Body of pancreas (tissue), 4 donors: ENCODE measurements at places on chromosomes 5 and 9.
A peak's percentile ranks its signal among the peaks of the same experiment; 100 is the strongest.

DNA sequence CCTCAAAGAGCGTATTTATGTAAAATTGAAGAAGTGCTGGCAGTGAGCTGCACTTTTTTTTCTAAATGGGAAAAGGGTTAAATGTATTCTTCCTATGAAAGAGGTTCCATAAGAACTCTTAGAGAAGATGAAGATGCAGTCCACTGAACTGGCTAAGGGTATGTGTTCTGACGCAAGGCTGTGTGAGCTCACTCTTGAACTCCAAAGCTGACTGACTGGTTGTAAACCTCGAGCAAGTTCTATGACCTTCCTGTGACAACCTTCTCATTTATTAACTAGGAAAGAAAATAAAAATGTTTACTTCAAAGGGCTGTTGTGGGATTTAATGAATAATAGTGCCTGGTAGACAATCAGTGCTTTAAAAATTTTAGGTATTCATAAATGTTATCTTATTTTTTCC lies 46.7 kb downstream of the POC5 start:
- H3K27ac ChIP-seq = no peak overlapping the region
- no peaks in the 10 kb centered on the region for H3K27me3 ChIP-seq
- no peak overlapping the region for H3K4me3 ChIP-seq
- no peaks in the 10 kb centered on the region for H3K36me3 ChIP-seq

GRCh38 chr5:157343842-157344790 lies 78.2 kb downstream of the CYFIP2 start:
- H3K4me1 ChIP-seq = no peaks in the 10 kb centered on the region
- H3K36me3 ChIP-seq = peaks cover 2% of the 10 kb centered on the region
- no peak overlapping the region for H3K27ac ChIP-seq
- no peaks in the 10 kb centered on the region for H3K27me3 ChIP-seq
- H3K4me3 ChIP-seq = no peak overlapping the region
- DNase-seq = no peak

DNA sequence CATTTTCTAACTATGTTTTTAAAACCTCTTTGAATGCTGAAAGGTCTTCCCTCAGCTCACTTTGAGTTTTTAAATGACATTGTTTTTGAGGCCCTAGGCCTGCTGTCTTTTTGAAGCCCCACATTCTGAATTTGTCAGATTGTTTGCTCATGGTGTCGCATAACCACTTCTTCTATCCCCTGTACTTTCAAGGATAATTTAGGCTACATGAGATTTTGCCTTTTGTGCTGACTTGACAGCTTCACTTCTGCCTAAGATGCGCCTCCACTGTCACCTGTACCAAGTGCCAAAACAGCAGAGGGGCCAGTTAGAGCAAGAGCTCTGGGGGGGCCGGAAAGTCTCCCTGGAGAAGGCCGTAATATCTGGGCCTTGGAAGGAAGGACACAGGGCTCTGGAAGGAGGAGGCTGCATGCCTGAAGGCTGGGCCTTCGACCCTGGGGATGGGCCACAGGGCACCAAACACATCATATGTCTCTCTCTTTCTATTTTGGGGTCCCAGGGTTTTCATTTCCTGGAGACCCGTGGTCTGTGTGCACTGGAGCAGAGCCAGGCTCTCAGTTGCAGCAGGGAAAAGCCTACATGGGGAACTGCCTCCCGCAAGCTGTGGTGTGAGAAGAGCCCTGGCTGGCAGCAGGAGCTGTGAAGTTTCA lies 49.1 kb downstream of the NDST1 start:
- no peaks in the 10 kb centered on the region for H3K4me1 ChIP-seq
- no peaks in the 10 kb centered on the region for H3K27me3 ChIP-seq
- H3K4me3 ChIP-seq = no peak overlapping the region
- peaks cover 19% of the 10 kb centered on the region for H3K36me3 ChIP-seq
- H3K27ac ChIP-seq = no peak overlapping the region

DNA sequence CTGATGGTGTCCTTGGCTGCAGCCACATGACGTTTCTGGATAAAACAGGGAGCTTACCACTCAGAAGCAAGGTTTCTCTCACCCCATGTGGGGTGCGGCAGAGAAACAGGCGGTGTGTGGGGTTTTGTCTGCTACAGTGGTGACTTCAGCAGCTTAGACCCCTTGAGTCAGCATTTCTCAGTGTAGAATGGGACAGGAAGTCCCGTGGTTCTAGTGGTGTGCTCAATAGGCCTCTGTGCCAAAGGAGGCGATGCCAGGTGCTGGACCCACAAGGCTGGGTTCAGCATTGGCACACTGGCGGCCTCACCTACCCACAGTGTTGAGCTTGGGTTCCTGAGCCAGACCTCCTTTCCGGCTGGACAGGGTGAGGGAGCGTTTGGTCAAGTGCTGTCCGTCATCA lies 125.2 kb upstream of the SMIM23 start:
- H3K27me3 ChIP-seq = no peaks in the 10 kb centered on the region
- H3K27ac ChIP-seq = no peak overlapping the region
- no peak for DNase-seq
- H3K4me3 ChIP-seq = no peak overlapping the region

DNA sequence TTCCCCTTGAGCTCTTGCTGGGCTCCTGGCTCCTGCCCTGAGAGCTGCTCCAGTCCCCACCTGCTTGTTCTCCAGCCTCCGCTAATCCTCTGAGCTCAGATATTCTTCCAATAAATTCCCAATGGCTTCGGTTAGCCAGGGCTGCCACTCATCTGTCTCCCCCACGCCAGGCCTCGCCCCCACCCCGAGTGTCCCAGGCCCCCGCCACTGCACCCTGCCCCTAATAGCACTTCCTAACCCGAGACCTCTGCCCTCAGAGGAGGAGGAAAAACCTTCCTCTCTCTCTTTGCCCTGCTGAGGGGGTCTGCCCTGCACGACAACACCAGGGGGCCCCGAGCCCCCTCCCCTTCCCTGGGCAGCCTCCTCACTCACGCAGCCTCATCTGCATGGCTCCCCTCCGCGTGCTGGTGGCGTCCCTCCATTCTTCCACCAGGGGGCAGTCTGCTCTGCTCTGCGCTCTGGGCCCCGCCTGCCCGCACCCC lies 5.4 kb upstream of the LCN15 start:
- no peaks in the 10 kb centered on the region for H3K36me3 ChIP-seq
- H3K4me1 ChIP-seq = no peaks in the 10 kb centered on the region
- H3K4me3 ChIP-seq = no peak overlapping the region
- DNase-seq = peak; percentile 50
- H3K27me3 ChIP-seq = no peaks in the 10 kb centered on the region

DNA sequence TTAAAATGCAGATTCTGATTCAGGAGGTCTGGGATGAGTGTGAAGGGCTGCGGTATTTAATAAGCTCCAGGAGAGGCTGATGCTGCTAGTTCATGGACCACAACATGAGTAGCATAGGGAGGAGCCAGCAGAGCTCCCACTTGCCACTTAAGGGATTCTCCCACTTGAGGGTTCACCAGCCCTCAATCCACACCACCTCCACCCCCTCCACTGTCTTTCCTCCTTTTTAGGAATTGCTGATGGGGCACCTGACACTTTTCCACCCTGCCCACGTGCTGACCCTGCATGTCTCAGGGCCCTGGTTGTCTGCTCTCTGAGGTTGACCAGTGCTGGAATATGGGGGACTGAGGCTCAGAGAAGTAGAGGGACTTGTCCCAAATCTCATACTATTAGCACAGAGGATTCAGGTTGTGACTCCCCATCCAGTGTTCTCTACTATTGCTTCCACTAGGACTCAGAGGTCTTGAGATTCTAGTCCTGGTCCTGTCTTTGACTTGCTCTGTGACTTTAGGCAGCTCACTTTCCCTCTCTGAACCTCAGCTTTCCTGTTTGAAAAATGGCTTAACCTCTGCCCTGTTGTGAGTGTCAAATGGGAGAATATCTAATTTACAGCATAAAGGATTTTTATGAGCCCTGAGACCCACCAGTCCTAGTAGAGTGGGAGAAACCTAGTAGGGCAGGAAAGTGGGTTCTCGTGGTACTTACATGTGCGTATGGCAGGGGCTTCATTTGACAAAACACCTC lies 72.9 kb downstream of the PPARGC1B start:
- H3K4me3 ChIP-seq = no peak overlapping the region
- no peak for DNase-seq
- no peaks in the 10 kb centered on the region for H3K36me3 ChIP-seq
- no peak overlapping the region for H3K27ac ChIP-seq
- H3K27me3 ChIP-seq = no peaks in the 10 kb centered on the region
- no peaks in the 10 kb centered on the region for H3K4me1 ChIP-seq

- H3K4me3 ChIP-seq = no peak overlapping the region
- no peaks in the 10 kb centered on the region for H3K27me3 ChIP-seq
- no peak overlapping the region for H3K27ac ChIP-seq
- H3K36me3 ChIP-seq = no peaks in the 10 kb centered on the region
- H3K4me1 ChIP-seq = no peaks in the 10 kb centered on the region
These were observed 57.8 kb downstream of the NRG2 start for GRCh38 chr5:139985290-139985689.

DNA sequence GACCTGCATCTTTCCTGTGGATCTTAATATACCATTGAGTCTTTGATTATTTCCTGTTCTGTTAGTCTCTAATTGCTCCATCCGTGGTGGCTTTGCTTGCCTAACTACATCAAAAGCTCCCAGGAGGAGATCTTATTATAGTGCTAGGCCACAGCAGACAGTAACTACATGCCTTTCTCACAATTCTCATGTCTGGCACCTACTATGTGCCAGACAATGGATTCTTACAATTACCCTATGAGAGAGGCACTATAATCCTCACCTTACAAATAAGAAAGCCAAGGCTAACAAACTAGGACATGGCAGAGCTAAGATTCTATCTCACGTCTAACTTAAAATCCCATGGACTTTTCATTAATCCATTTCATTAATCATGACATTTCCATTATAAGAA lies 70.3 kb upstream of the TARS1 start:
- no peaks in the 10 kb centered on the region for H3K36me3 ChIP-seq
- no peak for DNase-seq
- H3K4me1 ChIP-seq = no peaks in the 10 kb centered on the region
- H3K27ac ChIP-seq = no peak overlapping the region
- no peak overlapping the region for H3K4me3 ChIP-seq

- H3K27me3 ChIP-seq = no peaks in the 10 kb centered on the region
- H3K36me3 ChIP-seq = no peaks in the 10 kb centered on the region
- H3K4me1 ChIP-seq = peaks cover 10% of the 10 kb centered on the region
- H3K4me3 ChIP-seq = no peak overlapping the region
- DNase-seq = no peak
These were observed 79.3 kb upstream of the SH3PXD2B start for GRCh38 chr5:172533399-172534228.

GRCh38 chr5:134600600-134600999 lies 32.0 kb downstream of the SAR1B start:
- DNase-seq = no peak
- peaks cover 4% of the 10 kb centered on the region for H3K36me3 ChIP-seq
- H3K27me3 ChIP-seq = no peaks in the 10 kb centered on the region
- H3K4me1 ChIP-seq = no peaks in the 10 kb centered on the region
- H3K4me3 ChIP-seq = no peak overlapping the region

DNA sequence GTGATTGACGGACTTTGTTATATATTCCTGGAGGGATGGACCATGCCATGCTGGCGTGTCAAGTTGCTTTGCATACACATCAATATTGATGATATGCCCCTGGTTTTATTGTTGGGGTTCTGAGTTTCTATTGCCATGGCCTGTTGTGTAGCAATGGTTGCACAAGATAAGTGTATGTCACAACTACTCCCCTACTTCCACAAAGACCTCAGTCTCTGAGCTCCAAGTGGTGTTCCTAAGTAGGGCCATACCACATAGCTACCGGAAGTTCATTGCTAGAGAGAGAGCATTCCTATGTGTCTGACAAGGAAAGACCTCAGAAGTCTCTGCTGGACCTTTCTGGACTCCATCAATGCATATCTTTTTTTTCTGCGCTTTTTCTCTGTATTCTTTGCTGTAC lies 19.8 kb downstream of the TXNDC8 start:
- H3K4me1 ChIP-seq = no peaks in the 10 kb centered on the region
- no peaks in the 10 kb centered on the region for H3K36me3 ChIP-seq
- no peak overlapping the region for H3K4me3 ChIP-seq
- H3K27me3 ChIP-seq = no peaks in the 10 kb centered on the region
- no peak overlapping the region for H3K27ac ChIP-seq

- H3K27ac ChIP-seq = peak overlapping the region; percentile 30
- H3K27me3 ChIP-seq = no peaks in the 10 kb centered on the region
- DNase-seq = peak; percentile 72
These were observed 1.7 kb downstream of the FREM1 start for GRCh38 chr9:14908295-14909180.

- H3K27ac ChIP-seq = no peak overlapping the region
- H3K4me1 ChIP-seq = no peaks in the 10 kb centered on the region
- H3K36me3 ChIP-seq = no peaks in the 10 kb centered on the region
- H3K27me3 ChIP-seq = no peaks in the 10 kb centered on the region
- no peak for DNase-seq
These were observed 10.5 kb upstream of the ZNF354A start for GRCh38 chr5:178740921-178741320.

DNA sequence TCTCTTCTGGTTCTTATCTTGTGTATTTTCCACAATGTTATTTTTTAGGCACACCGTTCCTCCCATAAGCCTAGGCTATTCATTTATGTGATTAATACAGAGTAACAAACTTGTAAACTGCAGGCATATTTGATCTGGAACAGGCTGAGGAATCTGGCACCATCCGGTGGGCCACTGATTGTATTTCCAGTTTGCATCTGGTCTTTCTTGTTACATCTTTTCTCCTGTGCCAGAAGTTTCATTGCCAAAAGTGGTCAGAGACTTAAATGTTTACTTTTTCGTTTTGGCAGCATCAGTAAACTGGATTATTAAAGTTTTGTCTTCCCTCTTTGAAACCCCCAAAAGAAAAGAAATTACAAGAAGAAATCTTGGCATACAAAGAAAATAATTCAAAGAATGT lies 17.9 kb upstream of the ZCCHC7 start:
- H3K36me3 ChIP-seq = no peaks in the 10 kb centered on the region
- DNase-seq = no peak
- no peaks in the 10 kb centered on the region for H3K27me3 ChIP-seq
- no peak overlapping the region for H3K27ac ChIP-seq
- no peaks in the 10 kb centered on the region for H3K4me1 ChIP-seq

DNA sequence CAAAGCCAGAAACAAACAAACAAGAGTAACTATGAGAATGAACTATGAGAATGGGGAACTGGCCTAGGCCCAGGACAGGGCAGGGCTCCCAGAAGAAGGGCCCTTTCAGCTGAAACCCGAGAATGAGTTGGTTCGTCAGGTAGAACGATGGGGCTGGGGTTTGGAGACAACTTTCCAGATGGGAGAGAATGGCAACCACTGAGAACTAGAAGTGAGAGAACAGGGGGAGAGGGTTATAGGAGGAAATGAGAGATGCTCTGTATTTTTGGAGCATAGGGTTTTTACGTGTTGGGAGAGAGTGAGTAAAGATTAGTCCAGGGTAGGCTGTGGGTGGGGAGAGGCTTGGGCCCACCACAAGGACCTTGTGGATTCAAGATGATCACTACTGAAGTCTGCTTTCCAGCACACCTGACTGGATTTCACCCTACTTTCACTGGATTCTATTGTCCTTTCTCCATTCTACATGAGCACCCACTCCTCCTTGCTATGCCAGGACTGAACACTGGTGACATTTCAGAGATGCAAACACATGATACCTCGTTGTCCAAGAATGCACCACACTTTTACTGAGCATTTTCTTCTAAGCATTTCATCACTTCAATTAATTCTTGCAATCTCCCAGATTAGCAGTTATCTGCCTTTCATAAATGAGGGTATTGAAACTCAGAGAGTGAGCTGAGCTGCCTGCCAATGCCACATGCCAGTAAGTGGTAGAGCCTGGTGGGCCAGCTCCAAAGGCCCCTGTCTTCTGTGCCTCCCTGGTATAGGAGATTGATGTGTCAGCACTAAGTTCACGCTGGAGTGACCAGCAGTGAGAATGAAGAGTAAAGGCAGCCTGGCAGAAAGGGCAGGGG lies 3.2 kb upstream of the TMEM268 start:
- no peak overlapping the region for H3K27ac ChIP-seq
- H3K4me1 ChIP-seq = peaks cover 25% of the 10 kb centered on the region
- H3K4me3 ChIP-seq = no peak overlapping the region
- H3K36me3 ChIP-seq = no peaks in the 10 kb centered on the region

GRCh38 chr5:33242277-33242676 lies 198.5 kb upstream of the TARS1 start:
- no peaks in the 10 kb centered on the region for H3K4me1 ChIP-seq
- H3K27ac ChIP-seq = no peak overlapping the region
- H3K27me3 ChIP-seq = no peaks in the 10 kb centered on the region
- no peak overlapping the region for H3K4me3 ChIP-seq
- H3K36me3 ChIP-seq = no peaks in the 10 kb centered on the region
- no peak for DNase-seq
